Activated T-cell treated with anti-CD3 and anti-CD28 coated beads for 1 hour (primary cell): ENCODE measurements at places on chromosomes 7 and 10.

- no peak for DNase-seq
These were observed 6.6 kb upstream of the SP8 start for GRCh38 chr7:20793248-20793647.

DNA sequence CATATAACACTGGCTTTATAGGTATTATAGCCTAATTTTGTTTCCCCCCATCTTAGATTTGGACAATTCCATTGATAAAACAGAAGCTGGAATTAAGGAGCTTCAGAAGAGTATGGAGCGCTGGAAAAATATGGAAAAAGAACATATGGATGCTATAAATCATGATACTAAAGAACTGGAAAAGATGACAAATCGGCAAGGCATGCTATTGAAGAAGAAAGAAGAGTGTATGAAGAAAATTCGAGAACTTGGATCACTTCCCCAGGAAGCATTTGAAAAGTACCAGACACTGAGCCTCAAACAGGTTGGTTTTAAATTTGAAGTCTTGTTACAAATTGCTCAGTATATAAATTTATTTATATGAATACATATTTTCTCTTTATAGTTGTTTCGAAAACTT is 34.1 kb downstream of the SMC3 start:
- DNase-seq = no peak

- no peak for DNase-seq
These were observed 79.2 kb downstream of the SRPK2 start for GRCh38 chr7:105309235-105310169.

DNA sequence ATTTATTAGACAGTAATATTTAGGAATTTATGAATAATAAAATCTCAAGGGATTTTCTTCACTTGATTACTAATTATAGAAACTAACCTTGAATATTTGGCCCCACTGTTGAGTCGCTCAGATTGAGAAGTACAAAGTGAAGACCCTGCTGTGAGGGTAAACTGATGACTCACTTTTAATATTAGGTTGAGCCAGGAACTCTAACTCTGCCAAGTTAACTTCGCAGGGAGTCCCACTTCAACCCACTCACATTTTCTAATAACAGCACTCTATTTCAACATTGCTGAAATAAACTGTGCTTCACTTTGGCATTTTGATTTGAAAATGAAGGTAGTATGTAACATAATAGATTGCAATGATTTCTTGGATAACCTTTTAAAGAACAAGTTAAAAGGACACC is 200.7 kb downstream of the POLR1F start:
- DNase-seq = no peak

DNA sequence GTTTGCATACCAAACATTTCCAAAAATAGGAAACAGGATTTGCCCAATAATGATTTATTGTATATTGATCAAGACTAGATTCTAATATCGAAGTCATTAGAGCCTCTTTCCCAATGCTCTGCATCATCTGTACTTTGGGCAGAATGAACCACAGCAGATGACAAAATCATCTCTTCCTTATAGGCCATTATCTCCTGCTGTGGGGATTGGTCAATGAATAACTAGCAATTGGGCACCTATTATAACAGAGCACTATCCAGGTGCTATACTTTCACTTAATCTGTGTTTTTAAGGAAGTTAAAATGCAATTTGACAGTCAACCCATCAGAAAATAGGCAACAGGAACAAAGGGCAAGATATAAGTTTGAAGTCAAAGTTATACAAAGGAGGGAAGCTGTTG is 290.3 kb downstream of the AHR start:
- no peak for DNase-seq

GRCh38 chr7:39248041-39248691 is 270.5 kb downstream of the POU6F2 start:
- DNase-seq = no peak

GRCh38 chr7:83130623-83131545 is 31.8 kb downstream of the PCLO start:
- no peak for DNase-seq

DNA sequence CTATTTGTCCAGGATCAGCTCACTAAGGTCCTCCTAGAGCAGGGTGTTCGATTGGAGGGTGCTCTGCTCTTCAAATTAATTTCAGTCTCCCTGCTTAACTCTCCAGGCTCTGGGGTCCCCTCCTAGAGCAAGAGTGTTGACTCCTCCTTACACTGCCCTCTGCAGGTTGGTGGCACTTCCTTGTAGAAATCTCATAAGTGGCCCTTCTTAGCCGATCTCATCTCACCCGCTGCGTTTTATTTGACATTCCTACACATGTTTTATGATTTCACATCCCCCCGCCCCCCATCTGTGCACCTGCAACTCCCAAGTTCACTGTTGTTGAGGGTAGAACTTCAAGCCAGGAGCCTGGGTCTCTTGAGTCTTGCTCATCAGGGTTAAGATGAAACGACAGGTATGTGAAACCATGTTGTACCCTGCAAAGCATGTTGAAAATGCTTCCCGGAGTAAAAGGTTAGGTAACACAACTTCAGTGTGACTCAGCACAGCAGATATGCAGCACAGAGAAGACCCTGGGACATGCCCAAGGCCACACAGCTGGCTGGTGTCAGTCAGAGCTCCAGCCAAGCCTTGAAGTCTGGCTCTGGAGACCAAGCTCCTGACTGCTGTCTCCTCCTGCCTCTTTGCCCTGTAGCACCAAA is 171.2 kb downstream of the PRKAG2 start:
- no peak for DNase-seq

DNA sequence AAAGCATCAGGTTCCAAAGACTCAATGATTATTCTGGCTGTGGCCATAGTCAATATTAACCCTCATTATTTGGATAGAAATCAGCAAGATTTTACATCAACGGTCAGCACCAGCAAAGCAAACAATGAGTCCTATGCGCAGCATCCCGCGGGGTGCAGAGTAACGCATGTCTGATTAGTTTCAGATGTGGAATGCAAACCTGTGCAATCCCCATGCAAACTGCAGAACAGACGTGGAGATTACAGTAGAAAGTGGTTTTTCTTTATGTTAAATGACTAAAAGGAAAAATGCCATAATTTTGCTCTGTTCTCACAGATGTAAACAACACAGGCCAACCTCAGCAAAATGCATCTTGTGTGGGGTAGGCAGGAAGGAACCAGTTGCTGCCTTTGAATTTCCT is 258.1 kb upstream of the GRB10 start:
- DNase-seq = no peak

GRCh38 chr10:14556285-14556956 is 218.3 kb downstream of the FAM107B start:
- DNase-seq = no peak

GRCh38 chr10:116989439-116989838 is 15.5 kb downstream of the SHTN1 start:
- DNase-seq = no peak

DNA sequence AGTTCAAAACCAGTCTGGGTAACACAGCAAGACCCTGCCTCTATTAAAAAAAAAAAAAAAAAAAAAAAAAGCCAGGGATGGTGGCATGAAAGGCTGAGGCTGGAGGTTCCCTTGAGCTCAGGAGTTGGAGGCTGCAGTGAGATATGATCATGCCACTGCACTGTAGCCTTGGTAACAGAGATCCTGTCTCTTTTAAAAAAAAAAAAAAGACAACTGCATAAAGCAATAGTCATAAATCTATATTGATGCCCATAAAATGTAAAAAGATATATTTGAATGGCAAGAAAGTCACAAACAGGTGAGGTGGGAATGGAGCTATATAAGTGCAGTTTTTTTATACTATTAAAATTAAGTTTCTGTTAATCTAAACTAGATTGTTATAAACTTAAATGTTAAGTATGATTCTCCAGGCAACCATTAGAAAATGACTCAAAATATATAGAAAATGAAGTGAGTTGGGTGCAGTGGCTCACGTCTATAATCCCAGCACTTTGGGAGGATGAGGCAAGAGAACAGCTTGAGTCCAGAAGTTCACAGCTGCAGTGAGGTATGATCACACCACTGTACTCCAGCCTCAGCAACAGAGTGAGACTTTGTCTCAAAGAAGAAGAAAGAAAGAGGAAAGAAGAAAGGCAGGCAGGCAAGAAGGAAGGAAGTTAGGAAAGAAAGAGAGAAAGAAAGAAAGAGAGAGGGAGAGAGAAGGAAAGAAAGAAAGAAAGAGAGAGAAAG is 13.4 kb upstream of the HNRNPH3 start:
- DNase-seq = no peak

- no peak for DNase-seq
These were observed 97.7 kb upstream of the MEOX2 start for GRCh38 chr7:15783987-15784693.

DNA sequence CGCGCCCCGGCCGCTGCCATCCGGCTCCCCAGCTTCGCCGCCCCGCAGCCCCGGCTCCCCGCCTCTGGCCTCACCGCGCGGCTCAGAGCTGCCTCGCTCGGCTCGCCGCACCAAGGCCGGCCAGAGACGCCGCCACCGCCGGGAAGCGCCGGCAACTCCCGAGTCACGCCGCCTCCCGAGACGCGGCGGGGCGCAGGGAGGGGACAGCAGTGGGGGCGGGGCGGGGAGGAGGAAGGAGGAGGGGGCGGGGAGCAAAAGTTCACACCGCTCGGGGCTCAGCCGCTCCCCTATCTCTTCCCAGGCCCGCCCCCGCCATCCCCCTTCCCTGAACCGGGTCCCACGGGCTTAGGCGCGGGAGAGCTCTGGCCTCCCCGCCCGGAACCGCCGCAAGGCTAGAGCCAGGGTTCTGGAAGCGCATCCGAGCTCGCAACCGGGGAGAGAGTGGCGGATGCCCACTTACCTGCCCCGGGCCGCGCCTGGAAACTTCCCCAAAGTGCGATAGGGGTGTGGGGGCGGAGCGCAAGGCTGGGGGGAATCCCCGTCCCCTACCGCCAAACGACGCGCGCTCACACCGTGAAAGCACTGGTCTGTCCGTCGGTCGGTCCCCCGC is 1.0 kb downstream of the CHST15 start:
- peak; percentile 2 for DNase-seq

GRCh38 chr7:74026903-74027682 is 880 bp upstream of the ELN start:
- peak; percentile 51 for DNase-seq

GRCh38 chr7:116210345-116211005 is at the start of gene TES:
TES (plus strand) TSS chr7:116210539; CDS start chr7:116210708, 169 bp downstream.
- DNase-seq = peak; percentile 47

- no peak for DNase-seq
These were observed 14.2 kb upstream of the PDCD4 start for GRCh38 chr10:110857265-110858171.
